ENCODE measurements at places on chromosomes 12 and 14.

DNA sequence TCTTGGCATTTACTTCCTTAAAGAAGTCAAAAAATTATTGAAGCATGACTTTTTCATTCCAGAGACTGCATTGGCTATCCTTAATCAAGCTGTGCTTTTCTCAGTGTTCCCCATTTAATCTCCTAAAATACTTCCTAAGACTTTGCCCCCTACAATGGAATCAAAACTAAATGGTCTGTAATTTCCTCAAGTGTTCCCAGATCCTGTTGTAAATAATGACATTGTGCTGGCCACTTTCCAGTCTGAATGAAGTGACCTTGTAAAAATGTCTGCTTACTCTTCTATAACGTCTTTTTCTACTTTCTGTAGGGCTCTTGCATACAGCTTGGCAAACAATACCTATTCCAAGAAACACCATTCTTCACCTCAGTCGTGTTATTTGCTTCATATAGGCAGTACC lies 45.3 kb upstream of the MBIP start:
- DNase-seq: no peak

GRCh38 chr12:92574051-92574783 lies 128.6 kb upstream of the PLEKHG7 start:
- no peak for DNase-seq

DNA sequence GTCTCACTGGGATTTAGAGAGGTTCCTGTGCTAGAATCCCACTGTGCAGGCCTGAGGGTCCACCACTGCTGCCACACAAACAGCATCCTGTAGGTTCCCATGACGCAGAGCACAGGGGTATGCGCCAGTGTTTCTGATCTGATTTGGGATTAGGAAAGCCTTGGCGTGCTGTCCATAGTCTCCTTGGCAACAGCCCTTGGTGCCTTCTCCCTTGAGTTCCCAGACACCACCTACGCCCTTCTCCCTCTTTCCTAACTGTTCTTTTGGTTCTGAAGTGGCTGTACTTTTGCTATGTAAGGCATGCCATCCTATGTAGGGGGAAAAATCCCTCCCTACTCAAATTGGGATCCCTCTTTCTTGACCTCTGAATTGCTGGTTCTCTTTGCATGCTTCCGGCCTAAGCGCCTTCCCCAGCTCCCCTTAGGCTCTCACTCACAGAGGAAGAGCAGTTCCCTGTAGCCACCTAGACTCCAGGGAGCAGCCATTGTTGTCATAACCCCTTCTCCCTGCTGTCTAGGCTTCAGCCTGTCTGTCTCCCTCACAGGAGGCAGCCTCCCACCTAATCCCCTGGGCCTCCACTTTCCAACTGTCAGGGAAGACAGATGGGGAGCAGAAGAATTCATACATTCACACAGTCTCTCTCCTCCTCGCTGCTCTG lies 14.8 kb upstream of the RIC8B start:
- DNase-seq: no peak

GRCh38 chr12:77537663-77538062 lies 293.0 kb upstream of the NAV3 start:
- no peak for DNase-seq

DNA sequence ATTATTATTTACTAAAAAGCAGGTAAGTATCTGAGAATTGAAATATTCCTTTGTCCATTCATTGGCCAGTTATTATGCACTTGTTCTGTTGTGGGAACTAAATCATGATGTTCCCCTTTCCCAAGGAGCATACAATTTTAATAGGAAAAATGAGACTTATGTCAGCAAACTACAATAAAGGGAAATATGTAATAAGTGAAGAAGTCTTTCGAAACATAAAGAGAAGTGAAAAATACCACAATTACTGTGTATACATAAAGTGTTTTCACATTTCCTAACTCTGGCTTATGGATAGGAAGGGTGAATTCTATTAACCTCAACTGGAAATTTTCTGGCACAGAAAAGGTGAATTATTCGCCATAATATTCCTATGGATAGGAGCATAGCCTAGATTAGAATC lies 78.4 kb upstream of the DNM1L start:
- DNase-seq: no peak

DNA sequence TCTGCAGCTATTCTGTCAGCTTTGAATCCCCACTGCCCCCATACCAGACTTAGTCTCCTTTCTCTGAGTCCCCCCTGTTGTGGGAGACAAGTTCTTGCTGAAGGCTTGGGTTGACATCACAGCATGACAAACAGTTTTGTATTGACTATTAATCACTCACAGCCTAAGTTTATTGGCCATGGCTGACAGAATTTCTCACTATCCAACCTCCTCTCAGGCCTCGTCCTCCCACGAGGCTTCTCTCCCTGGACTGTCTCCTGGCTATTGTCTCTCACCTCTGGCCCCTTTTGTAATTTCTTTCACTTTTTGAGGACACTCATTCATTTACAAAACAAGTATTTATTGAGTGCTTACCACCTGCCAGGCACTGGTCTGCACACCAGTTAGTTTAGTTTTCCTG lies 35.2 kb upstream of the DCD start:
- no peak for DNase-seq

DNA sequence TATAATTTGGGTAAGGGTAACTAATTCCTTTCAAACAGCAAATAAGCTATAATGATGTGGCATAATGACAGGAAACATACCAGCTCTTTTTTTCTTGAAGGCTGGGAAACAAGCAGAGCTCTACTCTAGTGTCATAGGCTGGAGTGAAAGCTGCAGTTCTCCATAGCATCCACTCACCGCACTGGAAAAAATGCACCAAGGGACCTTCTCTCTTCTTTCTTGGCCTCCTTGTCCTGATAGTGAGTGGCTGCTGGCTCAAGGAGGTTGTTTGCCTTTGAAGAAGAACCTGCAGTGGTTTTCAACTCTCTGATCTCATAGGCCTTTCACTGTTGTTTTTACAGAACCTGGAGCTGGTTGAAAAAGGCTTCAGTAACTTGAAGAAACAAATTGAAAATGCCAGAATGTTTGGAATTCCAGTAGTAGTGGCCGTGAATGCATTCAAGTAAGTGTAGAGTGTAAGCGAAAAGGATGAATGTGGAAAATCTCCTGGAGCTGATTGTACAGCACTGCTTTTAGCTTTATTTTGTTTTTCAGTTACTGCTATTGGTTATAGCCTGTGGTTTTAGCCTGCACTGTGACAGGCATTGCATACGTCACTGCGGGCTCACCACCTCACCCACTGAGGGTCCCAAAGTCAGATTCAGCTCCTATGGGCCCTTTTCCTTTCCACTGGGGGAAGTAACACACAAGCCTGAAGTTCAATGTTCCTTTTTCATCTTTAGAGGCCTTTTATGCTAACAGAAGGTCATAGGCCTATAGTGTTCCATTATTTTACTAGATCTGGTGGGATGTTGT lies 17.2 kb upstream of the AKAP5 start:
- DNase-seq: no peak

DNA sequence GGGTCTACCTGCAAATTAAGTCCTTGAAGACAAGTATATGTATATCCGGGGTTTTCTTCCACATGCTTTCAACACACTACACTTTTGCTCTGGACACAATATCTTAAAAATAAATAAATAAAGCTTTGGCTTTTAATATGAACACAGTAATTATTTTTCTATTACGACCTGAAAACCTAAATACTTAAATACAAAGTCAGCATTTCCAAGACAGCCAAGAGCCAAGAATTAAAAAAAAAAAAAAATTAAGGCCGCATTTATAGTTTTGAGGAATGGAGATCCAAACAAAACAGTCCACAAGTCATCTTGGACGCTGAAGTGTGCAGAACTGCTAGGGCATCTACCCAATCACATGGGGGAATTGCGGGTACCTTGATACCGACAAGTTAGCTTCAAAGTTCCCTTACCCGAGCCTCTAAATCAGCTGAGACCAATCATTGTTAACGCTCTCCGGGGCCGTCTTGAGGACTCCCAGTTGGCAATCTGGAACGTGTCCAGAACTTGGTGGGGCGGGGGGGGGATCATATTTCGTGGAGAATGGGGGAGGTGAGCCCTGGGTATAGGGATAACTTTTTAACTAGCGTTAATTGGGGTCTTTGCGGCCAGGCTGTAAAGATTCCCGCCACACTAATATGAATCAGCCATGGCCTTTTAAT lies 731 bp upstream of the PCNX4 start:
- DNase-seq: no peak

GRCh38 chr12:51675071-51675803 lies 84.2 kb downstream of the SCN8A start:
- DNase-seq: no peak

GRCh38 chr12:14903386-14904098 lies 17.9 kb upstream of the MGP start:
- DNase-seq: no peak

- DNase-seq: no peak
Measured at GRCh38 chr12:105939181-105939721, 199.5 kb downstream of the NUAK1 start.

GRCh38 chr12:24363177-24363754 lies 413.8 kb upstream of the SOX5 start:
- DNase-seq: no peak

DNA sequence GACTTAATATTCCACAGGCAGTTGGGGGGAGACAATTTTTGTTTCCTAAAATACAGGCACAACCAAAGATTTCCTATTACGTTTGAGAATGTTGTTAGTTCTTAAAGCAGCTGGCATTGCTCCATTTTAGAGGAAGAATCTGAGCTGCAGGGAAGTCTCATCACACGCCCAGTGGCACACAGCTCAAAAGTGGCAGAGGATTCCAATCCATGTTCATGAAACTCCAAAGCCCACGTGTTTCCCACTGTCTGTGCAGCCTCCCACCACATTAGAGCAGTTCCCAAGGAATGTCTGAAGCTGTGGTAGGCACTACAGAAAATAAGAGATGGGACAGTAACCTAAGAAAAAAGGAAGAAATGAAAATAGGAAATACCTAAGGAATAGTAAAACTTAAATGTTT lies 6.1 kb upstream of the IL26 start:
- no peak for DNase-seq

DNA sequence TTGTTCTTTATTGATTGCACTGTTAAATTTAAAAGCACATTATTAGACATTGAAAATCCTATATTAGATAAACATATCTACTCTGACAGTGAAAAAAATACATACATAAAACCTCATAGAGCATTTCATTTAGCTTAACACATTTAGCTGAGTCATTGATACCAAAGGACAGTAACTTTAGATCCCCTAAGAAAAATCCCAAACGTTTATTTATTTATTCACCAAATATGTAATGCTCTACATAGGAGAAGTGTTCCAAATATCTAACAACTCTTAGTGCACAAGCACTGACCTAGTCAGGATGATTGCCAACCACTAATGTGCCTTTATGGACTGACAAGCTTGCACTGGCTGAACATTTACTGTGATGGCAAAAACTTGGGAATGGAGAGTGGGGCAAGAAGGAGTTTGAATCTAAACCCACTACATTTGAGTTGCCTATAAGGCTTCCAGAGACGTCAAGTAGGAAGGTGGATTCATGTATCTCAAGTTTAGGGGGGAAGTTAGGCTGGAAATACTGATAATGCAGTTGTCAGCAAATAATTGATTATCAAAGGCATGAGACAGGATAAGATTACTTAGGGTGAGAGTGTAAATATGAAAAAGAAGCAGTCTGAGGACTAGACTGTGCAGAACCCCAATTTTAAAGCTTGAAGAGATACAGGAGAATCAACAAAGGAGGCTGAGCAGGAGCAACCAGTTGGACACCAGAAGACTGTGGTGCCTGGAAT lies 156.4 kb downstream of the PLCZ1 start:
- no peak for DNase-seq

DNA sequence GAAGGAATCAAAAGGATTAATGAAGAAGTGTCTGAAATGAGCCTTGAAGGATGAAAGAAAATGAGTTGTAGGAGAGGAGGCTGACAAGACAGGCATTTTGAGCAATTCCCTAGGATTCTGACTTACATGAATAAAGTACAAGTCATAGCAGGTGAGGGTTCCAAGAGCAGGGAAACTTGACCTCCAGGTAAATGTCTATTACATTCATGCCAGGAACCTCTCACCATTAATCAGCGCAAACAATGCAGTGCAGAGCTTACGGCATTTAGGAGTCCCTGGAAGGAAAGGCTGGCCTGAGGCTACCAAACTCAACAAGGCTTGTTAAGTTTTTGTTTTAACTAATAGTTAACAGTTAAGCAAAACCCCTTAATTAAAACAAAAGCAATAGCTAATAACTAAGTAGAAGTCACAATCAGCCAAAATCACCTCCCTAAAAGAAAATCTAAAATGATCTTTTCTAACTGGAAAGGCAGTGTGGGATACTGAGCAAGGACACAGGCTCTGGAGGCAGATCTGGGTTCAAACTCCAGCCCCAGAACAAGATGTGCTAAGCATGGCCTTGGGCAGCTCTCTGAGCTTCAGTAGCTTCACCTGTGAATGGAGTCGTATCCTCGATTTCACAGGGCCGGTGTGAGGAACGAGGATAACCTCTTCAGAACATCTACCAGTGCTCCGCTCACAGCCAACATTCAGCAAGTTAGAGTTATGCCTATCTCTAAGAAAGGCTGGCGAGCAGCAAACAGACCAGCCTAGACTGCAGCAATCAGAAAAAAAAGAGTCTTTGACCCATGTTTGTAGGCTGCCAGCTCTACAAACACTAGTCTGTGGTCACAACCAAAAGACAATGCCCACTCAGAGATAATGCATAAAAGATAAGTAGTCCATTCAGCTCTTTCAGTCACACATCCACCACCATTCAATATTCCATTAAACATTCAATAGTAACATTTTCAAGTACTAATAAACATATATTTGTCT lies 16.9 kb downstream of the PPTC7 start:
- no peak for DNase-seq

- DNase-seq: no peak
Measured at GRCh38 chr14:61766151-61766550, 3.9 kb downstream of the SNAPC1 start.

DNA sequence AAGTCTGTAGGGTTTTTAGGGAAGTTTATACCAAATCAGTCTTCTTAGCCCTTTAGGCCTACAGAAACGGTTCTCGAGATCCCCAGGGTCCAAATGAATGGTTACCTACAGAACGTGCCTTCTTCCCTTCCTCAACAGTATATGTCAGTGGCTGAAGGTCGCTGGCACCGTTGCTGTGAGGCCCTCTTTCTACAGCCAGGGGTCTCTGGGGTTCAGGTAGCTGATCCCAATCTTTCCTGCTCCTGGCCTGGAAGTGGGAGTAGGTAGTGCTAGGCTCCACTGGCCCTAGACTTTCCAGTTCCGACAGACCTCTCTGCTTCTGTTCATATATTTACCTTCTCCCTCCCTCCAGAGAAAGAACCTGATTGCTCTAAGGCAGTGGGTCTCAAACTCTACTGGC lies 6.4 kb upstream of the EGLN3 start:
- DNase-seq: no peak

GRCh38 chr12:2137711-2138110 lies 84.9 kb downstream of the CACNA1C start:
- DNase-seq: no peak
